NB4 (cell line): ENCODE measurements at places on chromosomes 2 and 18.

DNA sequence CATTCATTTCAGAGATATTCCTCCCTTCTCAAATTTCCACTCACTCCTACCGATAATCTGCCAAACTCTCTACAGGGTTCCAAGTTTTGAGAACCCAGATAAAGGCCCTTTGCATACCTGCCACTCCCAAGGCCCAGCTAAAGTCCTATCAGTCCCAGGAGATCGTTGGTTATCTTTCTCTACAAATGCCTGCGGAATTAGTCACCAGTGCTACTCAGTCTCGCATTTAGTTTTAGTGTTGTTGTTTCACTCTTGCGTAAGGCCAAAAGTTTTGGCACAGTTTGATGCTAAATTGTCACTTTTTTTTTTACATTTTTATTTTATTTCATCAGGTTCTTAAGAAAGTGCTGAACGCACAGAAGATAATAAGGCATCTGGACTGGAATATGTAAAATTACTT, 29.2 kb upstream of the SETBP1 start:
- DNase-seq: no peak

DNA sequence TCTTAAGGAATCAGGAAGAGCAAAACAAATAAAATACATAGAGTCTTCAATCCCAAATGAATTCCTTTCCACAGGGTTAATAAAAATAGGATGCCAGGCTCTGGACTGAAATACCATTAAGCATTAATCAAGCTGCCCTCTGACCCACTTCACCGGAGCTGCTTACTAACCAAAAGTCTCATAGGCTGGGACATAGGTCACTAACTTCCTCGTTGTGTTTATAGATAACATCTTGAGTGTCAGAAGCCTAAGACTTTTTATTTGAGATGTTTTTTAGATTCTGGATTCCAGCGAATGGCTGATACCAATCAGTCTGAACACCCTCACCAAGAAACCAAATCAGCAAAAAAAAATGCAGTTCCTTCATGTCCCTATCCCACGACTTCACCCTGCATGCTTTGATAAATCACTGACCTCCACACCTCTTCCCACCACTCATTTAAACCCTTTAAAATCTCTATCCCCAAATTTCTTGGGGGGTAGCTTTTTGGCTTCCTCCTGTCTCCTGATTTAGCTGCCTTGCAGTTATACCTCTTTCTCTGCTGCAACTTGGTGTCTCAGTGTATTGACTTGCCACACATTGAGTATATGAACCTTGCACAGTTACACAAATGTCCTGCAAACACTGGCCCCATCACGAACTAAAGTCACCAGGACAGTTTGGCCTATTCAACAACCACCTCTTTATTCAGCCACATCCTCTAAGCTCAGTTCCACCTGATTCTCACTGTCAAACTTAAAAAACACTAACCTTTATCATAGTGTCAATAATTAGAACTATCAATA, 399.3 kb downstream of the METTL4 start:
- no peak for DNase-seq

- DNase-seq: no peak
Observed at GRCh38 chr18:7598167-7599047, 31.3 kb downstream of the PTPRM start.

DNA sequence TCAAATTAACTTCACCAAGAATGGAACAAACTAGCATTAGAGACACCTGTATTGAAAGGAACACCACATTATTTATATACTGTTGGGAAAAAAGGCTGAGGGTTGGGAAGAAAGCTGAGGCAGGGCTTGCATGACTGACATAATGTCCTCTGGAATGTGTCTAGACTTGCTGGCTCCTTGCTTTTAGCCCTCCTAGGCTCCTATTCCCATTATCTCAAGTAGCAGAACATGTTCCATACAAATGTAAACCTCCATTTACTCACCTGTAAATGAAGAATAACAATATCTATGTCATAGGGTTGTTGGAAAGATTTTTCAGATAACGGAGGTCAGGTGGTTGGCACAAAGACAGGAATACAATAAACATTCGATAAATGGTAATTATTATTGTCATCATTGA, 976 bp upstream of the ACADL start:
- no peak for DNase-seq

DNA sequence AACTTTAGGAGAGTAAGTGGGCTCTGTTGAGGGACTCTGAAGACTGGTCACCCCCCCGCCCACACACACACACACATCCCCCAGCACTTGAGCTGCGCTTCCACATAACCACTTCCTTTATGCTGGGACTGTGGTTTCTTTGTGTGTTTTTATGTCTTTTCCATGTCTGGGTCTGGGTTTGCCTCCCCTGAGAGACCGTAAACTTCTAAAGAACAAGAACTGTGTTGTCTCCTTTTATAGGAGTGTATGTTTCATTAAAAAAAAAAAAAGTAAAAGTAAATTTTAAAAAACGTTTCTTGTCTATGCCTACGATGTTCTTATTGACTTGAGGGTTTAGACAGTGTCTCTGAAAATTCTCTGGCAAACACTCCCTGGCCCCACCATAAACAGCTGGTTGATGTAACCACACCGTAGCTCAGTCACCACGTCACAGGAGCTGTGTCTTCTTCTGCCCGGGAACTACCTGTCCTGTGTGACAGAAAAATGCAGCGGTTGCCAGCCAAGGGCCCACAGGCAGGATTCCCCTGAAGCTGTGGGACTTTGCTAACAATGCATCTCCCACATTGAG, 68.0 kb downstream of the KLHL29 start:
- peak; percentile 85 for DNase-seq

- no peak for DNase-seq
Observed at GRCh38 chr2:161354106-161354505, 45.9 kb downstream of the PSMD14 start.

- DNase-seq: no peak
Observed at GRCh38 chr2:17557596-17557995, 17.1 kb downstream of the VSNL1 start.
